NT2/D1 (cell line): ENCODE measurements at places on chromosomes 16 and 17.

- no peak for DNase-seq
Measured at GRCh38 chr16:72131036-72131435, 37.4 kb downstream of the DHX38 start.

GRCh38 chr17:2936771-2937321, 126.6 kb downstream of the OR1D5 start:
- DNase-seq, result no peak

DNA sequence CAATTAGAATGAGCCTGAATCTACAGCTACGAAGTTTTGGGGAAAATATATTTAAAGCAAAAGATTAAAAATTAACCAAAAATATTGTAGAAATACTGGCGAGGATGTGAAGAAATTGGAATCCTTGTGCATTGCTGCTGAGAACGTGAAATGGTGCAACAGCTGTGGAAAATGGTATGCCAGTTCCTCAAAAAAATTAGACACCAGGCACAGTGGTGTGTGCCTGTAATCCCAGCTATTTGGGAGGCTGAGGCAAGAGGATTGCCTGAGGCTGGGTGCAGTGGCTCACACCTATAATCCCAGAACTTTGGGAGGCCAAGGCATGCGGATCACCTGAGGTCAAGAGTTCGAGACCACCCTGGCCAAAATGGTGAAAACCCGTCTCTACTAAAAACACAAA, 119.9 kb upstream of the TMEM97 start:
- DNase-seq, result no peak

- no peak for DNase-seq
Measured at GRCh38 chr17:42818379-42818778, 5.7 kb downstream of the BECN1 start.

DNA sequence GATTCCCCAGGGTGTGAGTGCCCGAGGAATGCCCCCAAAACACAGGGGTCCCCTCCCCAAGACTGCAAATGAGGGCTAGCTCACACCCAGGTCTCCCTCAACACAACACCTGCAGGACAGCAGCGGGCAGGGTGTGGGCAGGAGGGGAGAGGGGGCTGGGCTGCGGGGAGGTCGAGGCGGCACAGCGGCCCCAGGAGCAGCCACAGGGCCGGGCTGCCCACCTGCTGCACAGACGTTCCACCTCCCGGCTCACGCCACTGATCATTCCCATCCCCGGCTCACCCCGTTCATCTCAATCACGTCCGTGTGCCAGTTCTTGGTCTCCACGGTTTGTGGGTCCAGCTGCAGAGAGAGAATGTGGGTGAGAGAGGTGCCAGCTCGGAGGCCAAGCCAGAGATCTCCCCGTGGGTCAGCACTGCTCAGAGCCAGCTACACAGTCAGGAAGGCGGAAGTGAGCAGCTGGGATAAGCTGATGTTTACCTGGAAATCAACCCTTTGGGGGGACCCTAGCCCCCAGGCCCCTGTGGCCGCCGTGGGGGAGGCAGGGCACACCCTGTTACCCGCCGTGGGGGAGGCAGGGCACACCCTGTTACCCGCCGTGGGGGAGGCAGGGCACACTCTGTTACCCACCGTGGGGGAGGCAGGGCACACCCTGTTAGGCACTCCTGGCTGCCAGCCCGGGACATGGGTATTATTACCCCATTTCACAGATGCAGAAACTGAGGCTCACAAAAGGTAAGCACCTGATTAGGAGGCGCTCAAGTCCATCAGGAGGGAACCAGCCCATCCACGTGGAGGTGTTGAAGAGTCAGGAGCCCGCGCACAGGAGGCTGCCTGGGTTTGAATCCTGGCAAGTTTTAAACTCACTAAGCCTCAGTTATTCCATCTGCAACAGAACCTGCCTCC, 16.1 kb downstream of the TIMM22 start:
- DNase-seq, result no peak

- no peak for DNase-seq
Measured at GRCh38 chr17:81488276-81488860, 24.2 kb downstream of the ACTG1 start.

DNA sequence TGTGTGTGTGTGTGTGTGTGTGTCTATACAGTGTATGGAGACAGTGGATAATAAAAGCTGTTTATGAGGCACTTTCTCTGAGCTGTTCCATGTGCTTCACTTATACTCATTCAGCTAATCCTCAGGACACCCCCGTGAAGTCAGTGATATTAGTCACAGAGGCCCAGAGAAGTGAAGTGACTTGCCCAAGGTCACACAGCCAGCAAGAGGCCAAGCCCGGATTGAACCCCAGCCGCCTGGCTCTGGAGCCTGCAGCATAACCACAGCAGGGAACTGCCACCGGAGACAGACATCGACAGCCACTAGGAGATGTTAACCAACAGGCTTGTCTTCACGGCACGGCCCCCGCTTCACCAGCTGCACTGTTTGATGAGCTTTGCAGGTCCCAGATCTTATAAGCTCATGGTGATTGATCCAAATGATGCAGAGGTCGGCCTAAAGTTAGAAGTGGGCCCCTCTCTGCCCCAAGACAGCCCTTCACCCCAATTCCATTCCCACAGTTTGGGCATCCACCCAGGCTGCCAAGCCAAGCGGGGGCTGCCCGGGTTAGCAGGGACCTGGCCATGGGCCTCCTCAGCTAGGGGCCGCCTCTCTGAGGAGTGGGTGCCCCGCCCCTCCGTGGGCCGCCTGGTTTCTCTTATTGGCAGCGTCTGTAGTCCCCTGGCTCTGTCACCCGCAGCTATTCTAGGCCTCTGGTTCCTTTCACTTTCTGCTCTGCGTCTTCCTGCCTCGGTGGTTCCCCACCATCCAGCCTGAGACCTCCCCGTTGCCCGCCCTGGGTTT, 30.9 kb downstream of the SOCS1 start:
- no peak for DNase-seq

- DNase-seq, result no peak
Measured at GRCh38 chr17:5820721-5821456, 236.6 kb upstream of the NLRP1 start.

GRCh38 chr16:78196502-78196901, 97.0 kb downstream of the WWOX start:
- no peak for DNase-seq

- DNase-seq, result no peak
Measured at GRCh38 chr16:89561884-89562599, 1.6 kb downstream of the RPL13 start.

DNA sequence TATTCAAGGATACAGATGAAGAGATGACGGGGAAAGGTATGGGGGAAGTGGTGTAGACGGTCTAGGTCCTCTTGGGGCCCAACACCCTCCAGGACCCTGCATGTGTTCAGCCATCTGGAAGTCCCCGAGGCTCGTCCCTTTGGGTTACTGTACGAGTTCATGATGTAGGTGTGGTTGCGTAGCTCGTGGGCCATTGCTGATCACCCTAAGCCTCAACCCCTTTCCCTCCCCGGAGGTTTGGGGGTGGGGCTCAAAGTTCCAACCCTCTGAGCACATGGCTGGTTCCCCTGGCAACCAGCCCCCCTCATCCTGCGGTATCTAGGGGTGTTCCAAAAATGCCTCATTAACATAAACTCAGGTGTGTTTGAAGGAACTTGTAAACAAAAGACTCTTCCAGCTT, 98.8 kb upstream of the METRNL start:
- DNase-seq, result no peak

DNA sequence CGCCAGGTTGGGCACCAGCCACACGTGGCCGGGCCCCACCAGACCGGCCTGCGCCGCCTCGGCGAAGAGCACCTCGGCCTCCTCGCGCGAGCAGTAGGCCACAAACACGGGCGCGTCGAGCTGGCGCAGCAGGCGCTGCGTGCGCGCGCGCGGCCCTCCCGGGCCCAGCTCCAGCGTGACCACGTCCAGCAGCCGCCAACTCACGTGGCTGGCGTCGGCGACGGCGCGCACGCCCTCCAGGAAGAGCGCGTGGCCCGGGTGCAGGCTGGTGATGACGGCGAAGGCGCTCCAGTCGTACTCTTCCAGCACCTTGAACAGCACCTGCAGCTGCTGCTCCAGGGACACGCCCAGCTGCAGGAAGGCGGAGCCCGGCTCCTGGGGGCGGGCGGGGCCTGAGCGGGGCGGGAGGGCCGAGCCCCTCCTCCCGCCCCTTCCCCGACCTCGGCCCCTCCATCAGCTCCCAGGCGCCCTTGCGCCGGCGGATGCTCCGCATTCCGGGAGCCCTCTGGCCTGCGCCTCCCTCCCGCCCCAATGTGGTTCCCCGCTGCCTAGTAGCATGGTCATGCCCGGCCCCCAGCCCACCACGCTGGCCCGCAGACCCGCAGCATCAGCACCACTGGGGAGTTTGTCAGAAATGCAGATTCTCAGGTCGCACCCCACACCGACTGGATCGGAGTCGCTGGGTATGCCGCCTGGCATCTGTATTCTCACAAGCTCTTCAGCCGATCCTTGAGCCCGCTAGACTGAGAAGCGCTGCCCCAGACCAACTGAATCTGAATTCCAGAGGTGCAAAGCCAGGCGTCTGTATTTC, 7.2 kb downstream of the GRIN2C start:
- peak; percentile 72 for DNase-seq

DNA sequence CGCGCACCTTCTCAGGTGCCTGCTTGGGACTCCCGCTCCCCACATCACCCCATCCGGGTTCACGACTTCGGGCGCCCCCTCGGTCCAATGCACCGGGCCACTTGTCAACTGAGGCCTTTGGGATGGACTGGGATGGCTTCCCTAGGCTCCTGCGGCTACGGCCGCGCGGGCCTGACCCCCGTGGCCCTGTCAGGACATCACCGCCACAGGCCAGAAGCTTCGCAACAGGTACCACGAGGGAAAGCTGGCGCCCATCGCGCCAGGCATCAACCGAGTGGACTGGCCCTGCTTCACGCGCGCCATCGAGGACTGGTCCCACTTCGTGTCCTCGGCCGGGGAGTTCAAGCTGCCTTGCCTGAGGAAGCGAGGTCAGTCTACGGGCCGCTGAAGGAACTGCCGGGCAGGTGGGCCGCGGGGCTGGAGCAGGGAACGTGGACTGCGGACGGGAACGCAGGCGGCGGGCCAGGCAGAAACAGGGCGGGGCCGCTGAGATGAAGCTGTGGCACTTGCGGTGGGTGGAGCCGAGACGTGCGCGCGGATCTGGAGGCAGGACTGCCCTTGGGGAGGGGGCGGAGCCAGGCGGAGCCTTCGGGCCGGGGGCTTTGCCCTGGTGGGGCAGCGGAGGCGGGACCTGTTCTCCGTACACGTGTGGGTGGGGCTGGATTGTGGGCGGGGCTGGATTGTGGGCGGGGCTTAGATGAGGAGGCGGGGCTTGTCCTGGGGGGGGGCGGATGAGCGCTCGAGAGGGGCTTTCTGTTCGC, 13.7 kb upstream of the CNGB1 start:
- peak; percentile 93 for DNase-seq

DNA sequence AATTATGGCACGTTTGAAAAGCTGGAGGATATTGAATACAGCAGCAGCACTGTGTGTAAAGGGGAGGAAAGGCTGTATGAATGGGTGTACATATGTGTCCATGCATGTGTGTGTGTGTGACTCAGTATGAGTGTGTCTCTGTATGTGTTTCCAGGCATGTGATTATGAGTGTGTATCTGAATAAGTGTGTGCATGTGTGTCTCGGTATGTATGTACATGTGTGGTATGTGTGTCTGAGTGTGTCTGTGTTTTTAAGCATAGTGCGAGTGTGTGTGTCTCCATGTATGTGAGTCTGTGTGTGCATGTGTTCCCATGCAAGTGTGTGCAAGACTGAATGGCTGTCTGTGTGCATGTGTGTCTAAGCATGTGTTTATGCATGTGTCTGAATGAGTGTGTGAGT, 259.1 kb upstream of the XYLT1 start:
- DNase-seq, result no peak

GRCh38 chr16:30609002-30609925, 925 bp downstream of the ZNF689 start:
- no peak for DNase-seq

DNA sequence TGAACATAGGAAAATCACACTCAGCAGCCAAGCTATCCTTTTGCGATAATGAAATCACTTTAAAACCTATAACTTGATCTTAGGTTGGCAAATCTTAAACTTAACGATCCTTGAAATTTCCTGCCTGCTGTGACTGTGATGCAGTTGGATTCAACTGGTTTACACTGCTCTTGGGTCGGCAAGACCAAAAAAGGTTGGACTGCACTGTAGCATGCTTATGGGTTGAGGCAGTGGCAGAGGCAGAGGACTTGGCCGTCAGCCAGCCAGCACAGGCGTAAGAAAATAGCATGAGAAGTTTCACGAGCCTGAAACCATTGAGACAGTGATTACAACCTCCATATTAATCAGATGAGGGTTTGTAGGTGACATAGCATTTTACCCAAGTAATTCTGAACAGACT, 21.4 kb downstream of the WSB1 start:
- DNase-seq, result no peak

DNA sequence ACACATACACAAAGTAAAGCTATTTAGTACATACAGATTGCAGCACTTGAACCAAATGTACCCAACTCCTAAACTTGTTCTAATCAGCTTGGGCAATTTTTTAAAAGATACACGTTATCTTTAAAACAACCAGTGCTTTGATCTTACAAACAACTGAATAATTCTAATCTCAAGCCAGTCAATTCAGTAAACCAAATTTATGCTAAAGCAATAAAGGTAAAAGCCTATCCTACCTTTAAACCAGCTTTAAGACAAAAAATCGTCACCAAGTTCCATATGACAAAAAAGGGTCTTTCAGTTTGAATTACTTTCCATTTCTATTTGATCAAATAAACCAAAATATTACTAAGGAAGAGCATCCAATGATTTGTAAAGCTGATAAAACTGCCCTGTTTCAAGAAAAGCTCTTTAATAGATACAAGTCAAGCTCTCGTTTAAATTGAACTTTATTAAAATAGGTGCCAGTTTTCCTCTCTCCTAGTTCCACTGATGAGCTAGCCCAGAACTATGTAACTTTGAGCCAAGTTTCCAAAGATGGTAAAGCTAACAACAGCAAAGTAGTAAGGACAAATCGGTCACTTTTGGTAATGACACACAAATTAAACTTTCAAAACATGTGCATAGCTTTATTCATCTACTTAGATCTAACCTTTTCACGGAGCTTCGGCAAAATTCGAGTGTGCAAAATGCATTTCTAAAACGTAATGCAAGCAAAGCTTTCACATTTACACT, 10.2 kb downstream of the CRYBA1 start:
- no peak for DNase-seq

- no peak for DNase-seq
Measured at GRCh38 chr16:29975811-29976511, 2.3 kb downstream of the TAOK2 start.

DNA sequence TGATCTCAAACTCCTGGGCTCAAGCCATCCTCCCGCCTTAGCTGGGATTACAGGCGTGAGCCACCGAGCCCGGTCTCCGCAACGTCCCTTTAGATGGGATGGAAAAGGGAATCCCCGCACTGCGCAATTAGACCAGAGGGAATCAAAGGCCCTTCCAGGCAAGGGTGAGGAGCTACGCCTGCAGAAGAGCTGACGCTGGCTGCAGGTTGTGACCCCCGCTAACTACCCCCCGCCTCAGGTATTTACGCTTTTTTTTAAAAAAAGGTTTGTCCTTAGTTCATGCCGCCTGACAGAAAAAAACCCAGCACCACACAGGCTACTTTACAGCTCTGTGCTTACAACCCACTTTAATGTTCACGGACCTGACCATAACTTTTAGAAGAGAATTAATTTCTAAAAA, 26.9 kb downstream of the ZCCHC14 start:
- DNase-seq, result no peak
